ENCODE measurements at places on chromosomes 7 and 10.

DNA sequence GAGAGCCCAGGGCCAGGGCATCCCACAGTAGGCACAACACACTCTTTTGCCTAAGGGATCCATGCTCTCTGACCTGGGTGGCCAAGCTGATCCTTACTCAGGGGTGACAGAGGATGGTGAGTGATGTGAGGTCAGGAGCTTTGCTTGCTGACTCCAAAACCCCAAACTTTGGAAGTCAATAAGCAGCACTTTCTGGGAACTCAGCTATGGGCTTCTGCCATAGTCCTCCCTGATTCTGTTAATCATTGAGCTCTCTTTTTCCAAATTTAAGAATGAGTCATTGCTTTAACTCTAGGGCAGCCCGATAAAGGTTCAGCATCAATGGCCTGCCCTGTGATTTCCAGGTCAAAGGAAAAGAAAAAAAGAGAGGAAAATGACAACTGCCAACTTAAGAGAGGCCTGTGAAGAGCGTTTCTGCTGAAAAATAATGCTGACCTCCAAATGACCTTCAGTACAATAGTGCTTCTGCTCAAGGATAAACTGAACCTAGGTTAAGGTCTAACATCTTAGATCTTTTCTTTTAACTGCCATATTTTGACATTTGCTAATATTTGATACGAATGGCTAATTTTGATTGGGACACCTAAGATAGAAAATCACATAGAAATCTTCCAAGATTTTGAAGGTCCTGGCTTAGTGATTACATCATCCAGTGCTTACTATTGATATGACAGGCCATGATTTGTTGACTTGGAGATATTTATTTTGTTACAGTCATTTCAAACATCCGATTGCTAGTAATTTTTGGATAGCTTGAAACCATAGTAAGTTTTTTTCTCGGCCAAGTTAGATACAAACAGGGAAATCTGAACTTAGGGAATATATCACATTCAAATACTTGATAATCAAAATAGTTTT lies 20.8 kb upstream of the RELN start:
- DNase-seq, result no peak

GRCh38 chr7:149773446-149774236 lies at the start of gene ZNF467:
Gene ZNF467, minus strand, starts transcription at chr7:149773588. Its CDS starts 2,556 bp downstream, at chr7:149771032.
- peak; percentile 43 for DNase-seq

GRCh38 chr7:41375582-41375981 lies 327.3 kb downstream of the INHBA start:
- no peak for DNase-seq

- DNase-seq, result no peak
Measured at GRCh38 chr7:45645141-45645969, 71.2 kb downstream of the ADCY1 start.

DNA sequence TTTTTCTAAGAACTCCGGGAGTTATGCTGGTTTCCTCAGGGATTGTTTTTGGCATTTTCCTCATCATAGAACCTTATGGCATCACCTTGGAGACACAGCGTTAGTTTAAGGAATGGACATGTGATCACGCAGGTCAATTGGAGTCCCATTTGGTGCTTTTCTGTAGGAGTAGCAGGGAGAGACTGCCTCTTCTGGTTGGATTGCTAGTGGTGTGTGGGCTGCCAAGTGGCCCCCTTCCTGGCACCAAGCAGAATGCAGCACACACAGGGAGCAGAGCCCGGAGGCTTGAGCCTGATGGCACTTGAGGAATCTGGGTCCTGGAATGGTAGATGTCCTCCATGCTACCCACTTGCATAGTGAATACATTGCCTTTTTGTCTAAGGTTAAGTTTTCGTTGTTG lies 57.9 kb downstream of the SDK1 start:
- DNase-seq, result no peak

DNA sequence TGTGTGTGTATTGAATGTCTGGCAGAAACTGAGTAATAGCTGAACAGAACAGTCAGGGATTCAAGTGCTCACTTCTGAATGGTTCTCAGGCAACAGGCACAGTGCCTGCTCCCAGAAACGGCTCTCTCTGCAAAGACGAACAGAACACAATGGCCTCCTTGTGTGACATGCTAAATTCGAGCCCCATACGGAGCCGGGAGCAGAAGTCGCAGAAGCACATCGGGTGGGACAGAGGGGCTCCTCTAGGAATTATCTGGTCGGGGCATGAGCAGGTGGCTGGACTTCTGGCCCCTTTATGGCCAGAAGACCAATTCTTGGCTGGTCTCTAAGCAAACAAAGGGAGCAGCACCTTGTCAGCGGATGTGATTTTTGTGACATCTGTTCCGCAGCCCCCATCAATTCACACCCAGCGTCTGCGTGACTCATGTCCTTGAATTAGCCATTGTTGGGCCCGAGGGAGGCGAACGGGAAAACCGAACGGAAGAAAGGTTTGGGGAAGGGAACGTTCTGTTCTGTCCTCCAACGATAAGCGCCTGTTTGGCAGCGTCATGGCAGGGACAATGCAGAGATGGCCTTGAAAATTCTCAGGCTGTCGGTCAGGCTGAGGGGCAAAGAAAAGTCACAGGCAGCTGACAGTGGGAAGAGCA lies 47.3 kb upstream of the NPTX2 start:
- no peak for DNase-seq

DNA sequence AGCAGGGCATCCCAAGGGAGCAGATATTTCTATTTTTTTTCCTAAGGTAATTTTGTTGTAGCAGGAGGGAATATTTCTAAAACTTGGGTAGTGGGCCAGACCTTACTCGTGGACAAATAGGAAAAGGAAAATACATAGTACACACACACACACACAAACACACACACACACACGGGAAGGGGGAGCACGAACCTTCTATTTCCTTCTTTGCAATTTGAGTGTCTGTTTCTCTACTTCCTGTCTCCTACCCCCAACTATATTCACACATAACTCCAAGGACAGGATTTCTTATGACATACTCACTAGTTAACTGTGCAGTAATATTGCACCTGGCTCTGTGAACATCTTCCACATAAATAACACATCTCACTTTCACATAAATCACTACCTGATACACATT lies 4.4 kb downstream of the LDB1 start:
- no peak for DNase-seq

GRCh38 chr7:77760809-77761453 lies 37.3 kb downstream of the TMEM60 start:
- DNase-seq, result no peak

GRCh38 chr7:117530390-117530789 lies 50.6 kb downstream of the CFTR start:
- DNase-seq, result no peak

DNA sequence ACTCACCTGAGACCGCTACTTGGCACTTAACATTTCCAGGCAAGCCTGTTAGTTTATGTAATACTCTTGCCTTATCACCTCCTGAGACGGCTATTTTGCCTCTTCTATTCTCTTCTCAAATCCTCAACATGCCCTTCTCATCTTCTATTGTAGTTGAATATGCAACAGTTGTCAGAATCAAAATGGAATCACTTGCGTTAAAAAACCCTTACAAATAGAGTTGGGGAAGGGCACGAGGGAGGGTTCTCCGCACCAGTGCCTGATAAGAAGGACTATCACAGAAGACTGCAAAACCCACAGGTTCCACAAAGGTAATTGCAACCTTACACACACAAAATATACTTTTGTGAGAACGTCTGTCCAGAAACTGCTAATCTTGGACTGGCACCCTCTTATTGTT lies 57.4 kb downstream of the ZNF783 start:
- no peak for DNase-seq

DNA sequence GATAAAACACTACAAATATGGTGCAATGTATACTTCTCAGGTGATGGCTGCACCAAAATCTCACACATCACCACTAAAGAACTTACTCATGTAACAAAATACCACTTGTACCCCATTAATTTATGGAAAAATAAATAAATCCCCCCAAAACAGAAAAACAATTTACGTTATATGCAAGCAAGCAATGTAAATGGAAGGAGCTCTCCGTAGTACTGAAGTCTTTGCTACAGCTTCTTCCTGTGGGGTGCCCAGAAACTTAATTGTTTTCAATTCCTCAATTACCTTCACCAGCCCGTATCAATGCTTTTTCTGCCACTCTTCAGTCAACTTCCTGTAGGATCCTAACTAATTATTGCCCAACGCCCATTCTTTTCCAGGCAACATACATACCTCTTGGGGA lies 138.1 kb downstream of the RELN start:
- no peak for DNase-seq

DNA sequence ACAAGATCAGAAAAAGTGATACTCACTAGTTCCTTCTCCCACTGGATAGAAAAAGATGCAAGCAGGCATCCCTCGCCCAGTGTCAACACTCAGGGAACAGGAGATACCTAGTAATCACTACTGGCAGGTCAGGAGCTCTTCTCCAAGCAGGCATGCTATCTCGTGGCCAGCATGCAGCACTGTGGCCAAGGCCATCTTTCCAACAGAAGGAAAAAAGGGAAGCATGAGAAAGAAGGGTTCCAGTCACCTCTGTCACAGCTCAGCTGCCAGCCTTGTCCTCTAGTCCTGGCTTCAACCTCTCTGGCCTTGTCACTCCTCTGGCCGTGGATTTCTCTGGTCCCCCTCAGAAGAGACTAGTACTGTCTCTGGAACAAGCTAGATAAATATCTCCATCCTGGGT lies 45.3 kb downstream of the DLG5 start:
- no peak for DNase-seq

DNA sequence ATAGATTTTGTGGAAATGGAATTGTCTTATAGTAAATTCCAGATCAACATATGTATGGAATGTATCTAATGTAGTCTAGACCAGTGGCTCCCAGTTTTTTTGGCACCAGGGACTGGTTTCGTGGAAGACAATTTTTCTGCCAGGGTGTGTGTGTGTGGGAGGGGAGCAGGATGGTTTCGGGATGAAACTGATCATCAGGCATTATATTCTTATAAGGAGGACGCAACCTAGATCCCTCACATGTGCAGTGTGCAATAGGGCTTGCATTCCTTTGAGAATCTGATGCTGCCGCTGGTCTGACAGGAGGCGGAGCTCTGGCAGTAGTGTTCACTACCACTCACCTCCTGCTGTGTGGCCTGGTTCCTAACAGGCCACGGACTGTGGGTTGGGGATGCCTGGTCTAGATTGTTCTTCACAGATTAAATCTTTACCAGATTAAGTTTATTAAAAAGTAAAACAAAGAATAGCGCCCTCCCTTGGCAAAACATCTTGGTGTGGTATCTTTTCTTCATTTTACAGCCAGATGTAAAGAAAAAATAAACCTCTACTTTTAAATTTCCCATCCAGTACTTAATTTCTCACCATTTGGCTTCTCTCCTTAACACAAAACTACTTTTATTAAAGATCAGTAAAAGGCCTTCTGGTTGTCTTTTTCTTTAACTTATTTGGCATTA lies 48.4 kb downstream of the SEPTIN7 start:
- DNase-seq, result no peak

GRCh38 chr10:30185916-30186315 lies 126.5 kb upstream of the JCAD start:
- DNase-seq, result no peak

DNA sequence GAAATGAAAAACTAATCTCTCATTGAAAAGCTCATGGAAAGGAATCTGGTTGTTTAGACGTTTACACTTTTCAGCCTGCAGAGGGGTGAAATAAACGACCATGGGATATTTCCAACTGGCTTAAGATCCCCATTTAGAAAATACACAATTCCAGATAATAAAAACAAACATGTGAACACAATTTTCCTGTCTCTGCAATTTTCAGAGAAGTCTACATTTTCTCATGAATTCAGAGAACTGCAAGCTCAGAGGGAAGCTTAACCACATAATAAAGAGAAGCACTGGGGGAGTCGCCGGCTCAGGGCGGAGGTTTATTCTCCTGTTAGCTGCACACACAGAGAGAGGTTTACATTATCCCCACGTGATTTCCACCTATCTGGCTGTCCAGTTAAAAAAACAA lies 215.2 kb downstream of the FANK1 start:
- DNase-seq, result no peak

DNA sequence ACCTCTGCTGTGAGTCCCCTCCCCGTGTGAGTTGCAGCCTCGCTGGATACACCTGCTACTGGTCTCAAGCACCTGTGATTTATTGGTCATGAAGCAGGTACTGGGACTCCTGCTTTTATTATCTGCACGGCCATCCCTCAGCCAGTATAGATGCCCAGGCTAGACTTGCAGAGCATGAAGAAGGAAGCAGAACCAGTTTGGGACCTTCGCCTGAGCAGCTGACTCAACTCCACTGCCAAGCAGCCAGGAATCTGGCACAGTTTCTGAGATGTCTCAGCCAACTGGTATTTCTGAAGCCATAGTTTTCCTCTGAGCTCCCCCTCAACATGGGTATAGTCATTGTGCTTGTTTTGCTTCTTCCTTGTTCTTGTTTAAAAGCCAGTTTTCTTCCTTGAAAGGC lies 28.0 kb upstream of the SLC39A12 start:
- no peak for DNase-seq
